ENCODE measurements at places on chromosomes 5 and 9.

DNA sequence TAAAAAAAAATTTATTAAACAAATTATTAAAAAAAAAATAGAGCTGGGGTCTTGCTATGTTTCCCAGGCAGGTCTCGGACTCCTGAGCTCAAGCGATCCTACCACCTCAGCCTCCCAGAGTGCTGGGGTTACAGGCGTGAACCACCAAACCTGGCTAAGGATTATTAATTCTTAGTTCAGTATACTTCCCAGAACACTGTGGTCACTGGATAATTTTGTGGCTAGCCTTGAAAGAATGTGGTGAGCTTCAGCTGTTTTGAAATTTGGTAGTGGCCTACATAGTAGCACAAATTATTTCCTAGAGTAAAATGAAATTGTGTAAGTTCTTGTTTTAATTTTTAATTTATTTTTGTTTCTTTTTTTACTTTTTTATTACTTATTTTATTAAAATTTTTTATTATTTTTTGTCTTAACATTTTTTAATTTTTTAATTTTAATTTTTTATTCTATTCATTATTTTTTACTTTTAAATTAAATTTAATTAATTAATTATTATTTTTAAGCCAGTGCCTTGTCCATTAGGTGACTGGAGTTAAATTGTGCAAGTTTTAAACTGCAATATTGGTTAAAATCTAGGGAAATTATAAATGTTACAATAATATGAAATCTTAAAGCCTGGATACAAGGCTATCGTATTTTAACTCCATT, 23.0 kb downstream of the ARRDC3 start:
- no peak for DNase-seq

- DNase-seq = no peak
These were observed 53.7 kb downstream of the TARS1 start for GRCh38 chr5:33494466-33494865.

DNA sequence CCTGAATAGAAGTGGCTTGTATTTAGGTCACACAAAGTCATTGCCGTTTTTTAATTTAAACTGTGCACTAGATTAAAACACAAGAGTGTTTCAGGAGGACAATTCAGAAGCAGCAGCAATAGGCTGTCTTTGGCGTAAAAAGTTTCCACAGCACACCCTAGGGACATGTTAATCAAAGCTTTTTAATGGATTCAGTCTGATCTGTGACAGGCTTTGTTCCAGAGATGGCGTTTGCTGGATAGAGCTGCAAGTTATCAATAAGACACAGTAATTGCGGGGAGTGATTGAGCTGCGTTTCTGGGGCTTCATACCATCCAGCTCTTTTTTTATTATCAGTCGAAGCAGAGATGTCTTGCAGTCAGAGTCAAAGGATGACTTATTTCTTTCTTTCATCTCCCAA, 300.3 kb downstream of the ZNF608 start:
- no peak for DNase-seq

DNA sequence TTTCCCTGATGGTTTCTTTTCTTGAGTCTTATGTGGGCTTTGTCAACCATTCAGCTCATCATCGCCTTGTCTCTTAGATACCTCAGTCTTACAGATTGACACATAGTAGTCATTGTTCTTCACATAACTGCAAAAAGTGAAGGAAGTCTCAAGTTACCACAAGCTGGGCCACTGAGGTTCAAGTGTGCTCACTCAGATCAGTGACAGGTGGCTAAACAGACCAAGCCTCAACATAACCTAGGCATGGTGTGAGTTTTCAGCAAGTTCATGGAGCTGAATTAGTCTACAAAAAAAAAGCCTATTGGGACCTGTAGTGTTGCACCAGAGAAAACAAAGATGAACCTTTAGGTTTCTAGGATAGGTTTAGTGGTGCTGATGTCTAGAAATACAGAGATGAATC, 58.2 kb downstream of the RFK start:
- DNase-seq = no peak

DNA sequence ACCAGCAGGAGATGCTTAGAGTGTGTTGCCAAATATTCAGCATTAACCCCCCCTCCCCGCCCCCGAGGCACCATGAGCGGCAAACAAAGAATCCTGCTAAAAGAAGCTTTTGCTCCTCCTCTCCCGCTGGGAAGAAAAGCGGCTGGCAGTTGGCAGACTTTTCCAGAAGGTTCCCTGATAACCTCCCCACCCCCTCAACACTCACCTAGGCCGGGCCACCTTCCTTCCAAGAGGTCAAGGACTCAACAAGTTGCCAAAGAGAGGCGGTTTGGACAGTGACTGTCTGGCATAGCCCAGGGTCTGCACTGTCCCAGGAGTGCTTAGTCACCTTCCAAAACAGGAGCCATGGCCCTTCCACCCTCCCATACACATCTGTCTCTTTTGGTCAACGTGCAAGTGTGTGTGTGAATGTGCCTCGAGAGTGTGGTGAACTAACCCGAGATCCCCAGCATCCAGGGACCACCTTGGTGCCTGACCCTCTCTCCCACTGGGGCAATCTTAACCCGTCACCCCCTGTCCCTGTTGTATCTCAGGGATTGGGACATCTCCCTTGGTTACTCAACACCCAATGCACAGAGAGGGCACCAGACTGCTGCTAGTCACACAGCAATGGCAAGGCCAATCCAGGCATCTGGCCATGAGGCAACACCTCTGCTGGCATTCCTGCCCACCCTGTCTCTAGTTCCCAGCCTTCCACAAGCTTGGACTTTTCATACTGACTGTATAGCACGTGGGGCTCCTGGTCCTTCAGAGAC, 18.9 kb downstream of the CAMK2A start:
- no peak for DNase-seq

DNA sequence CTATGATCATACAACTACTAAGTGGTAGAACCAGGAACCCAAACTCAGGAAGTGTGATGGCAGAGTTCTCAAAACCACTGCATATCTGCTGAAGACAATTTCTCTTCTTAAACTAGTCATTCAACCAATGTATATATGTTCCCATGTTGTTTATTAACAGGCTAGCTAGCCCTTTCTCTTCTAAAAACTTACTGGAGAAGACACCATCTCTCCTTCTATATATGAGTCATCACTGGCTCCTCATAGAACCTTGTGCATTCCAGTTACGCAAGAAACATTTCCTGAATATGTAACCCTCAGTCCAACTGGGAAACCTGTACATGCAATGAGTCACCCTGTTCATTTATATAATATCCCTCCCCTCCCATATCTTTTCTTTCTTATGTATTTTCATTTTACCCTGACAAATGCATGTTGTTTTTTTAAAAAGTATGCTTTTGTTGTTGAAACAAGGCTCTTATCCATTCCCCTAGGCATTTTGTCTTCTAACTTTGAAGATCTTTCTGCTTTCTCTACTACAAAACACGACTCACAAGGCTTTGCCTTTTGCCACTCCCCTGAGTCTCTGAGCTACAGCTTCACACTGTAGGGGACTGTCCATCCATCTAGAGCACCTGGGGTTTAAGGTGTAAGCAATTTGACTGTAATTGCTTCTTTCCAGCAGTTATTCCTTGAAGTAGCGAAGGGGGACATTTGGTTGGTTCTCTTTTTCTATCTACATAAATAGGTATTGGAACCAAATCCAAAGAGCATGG, 119.5 kb downstream of the ANXA1 start:
- DNase-seq = peak; percentile 54

- no peak for DNase-seq
These were observed 435.7 kb downstream of the SH3GL2 start for GRCh38 chr9:18014556-18014955.

- DNase-seq = no peak
These were observed 1417.0 kb upstream of the ACO1 start for GRCh38 chr9:30967476-30967875.

DNA sequence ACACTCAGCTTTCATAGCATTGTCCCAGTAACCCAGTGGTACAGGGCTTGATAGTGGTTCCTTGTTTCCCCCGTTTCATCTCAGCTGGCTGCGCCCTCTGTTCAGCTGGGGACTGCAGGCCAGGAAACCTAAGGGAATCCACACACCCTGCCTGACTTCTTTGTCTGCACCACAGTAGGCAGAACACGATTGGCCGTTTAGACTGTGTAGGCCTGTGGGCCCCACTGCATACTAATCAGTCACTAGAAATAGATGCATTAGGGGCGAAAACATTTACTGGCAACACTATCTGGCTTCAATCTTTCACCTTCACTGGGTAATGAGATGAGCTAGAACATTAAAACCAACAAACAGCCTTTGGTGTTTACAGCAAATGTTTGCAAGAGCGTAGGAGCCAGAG, 512.7 kb upstream of the BRINP1 start:
- no peak for DNase-seq

DNA sequence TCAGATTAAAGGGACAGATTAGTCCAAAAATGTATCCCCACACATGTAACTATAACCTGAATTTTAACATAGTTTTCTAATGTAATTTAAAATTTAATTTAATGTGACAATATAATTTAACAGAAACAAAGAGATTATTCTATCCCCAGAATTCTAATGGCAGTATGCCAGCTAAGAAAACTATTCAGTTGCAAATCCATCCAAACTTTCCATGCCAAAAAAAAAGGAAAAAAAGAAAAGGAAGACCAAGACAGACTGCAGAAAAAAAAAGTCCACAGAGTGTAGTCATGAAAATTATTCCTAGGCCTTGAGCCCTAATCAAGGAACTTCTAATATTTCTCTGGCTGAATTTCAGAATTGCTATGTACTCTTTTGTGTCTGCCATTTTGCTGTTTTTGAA, 217.6 kb downstream of the CDH18 start:
- no peak for DNase-seq

DNA sequence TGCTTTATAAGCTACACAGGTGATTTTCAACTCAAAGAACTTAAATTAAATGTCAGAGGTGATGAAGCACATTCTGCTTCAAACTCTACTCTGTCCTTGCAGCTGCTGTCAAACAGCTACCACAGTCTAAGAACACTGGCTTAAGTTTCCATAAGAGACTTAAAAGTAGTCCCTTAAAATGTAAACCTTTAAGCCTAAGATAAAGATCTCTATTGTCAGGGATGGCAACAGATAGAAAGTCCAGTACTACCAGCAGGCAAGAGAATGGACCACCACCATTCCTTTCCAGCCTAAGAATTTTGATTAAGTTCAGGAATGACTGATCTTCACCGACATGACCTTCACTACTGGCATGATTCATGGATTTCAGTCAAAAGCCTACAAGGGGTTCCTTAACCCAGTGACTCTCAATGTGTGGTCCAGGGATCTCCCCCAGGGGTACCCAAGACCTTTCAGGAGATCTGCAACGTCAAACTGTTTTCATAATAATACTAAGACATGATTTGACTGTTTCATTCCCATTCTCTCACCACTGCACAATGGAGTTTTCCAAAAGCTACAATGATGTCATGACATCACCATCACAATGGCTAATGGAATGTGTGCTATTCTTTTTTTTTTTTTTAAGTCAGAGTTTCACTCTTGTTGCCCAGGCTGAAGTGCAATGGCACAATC, 41.1 kb upstream of the PLPP6 start:
- DNase-seq = peak; percentile 41

DNA sequence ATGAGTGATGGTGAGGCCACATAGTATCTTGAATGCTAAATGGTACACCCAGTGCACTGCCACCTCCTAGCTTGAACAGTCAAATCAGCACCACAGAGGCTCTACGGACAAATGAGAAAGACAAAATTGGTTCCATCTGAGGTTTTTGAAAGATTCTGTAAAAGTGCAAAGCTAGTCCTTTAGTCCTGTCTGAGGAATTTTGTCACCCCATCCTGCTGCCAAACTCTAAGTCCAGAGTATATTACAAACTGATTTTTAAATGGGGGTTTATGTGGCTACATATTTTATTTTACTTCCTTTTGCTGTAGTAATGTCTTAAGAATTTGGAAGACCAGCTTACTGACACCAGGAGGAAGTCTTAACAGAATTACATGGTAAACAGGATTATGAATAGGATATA, 7.7 kb downstream of the FREM1 start:
- no peak for DNase-seq

GRCh38 chr5:154501566-154501965, 23.5 kb upstream of the HAND1 start:
- DNase-seq = no peak

DNA sequence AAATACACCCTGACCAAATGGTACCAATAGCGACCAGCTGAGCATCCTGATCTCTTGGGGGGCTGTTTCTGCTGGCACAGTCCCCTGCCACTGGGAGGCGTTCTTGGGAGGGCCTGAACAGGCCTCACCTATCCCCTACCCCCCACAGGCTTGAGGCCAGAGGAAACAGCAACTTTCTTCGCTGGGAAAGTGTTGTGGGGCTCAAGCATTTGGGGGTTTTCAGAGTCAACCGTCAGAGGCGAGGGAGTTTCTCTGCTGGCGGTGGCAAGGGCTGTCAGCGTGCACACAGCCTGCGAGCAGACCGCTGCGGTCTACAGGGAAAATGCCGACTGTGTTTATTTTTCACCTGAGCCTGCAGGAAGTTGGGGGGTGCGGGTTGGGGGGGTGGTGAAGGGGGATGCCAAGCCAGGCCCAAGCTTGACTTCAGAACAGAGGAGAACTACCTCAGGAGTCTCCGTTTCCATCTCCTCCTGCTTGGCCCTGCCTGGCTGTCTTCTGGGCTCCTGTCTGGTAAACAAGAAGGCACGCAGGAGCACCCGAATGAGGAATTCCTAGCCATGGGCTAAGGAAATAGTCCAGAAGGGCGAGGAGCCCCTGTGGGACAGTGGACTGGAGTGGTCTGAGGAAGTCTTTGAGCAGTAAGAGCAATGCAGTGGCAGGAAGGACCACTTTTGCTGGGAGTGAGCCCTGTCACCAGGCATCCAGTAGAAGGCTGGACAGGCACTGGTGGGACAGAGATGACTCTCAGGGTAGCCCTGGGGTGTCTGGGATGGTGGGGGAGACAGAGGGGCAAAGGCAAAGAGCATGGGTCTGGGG, 18.1 kb downstream of the TCF7 start:
- DNase-seq = no peak

DNA sequence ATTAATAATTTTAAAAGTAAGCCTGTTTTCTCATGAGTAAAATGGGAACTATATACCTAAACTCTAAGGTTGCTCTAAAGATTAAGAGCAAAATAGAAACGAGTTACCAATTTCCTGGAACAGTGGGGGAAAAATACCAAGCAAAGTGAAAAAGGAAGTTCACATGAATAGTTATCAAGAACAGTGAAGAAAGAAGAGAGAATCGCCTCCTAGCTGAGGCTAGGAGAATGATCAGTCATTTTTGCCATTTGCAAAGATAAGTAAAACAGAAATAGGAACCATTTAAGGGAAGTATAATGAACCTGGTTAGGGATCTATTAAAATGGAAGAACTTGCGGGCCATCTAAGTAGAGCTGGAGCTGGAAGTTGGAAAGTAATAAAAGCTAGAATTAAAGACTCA, 50.7 kb downstream of the P4HA2 start:
- DNase-seq = no peak

DNA sequence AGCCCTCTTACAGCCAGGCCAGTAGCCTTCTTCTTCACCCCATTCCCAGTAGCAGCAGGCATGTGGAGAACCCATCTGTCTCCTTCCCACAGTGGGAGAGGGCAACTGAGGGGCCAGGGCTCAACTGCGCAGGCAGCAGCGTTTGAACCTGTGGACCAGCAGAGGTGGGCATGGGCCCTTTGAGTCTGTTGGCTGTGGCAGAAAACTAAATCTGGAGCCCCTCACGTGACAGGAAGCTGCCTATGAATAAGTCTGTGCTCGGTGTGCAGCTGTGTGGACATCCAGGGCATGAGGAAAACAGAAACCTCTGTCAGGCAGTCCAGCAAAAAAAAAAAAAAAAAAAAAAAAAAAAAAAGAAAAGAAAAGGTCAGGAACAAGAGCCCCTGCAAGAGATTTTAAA, 189.2 kb upstream of the NR3C1 start:
- DNase-seq = peak; percentile 27

GRCh38 chr9:107260437-107261081, 22.5 kb upstream of the RAD23B start:
- DNase-seq = peak; percentile 24

GRCh38 chr5:78328585-78329173, 31.7 kb upstream of the SCAMP1 start:
- DNase-seq = no peak

Data from AG08395 (cell line).